ENCODE measurements at places on chromosomes 16 and 17.

- DNase-seq, result no peak
Observed at GRCh38 chr16:66378741-66379570, 12.5 kb downstream of the CDH5 start.

DNA sequence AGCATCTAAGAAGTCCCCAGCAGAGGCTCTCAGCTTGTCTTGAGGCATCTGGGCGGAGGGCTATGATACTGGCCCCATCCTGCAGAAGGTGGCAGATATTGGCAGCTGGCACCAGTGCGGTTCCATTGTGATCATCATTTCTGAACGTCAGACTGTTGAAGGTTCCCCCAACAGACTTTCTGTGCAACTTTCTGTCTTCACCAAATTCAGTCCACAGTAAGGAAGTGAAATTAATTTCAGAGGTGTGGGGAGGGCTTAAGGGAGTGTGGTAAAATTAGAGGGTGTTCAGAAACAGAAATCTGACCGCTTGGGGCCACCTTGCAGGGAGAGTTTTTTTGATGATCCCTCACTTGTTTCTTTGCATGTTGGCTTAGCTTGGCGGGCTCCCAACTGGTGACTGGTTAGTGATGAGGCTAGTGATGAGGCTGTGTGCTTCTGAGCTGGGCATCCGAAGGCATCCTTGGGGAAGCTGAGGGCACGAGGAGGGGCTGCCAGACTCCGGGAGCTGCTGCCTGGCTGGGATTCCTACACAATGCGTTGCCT, at the start of gene CIITA:
TSS of gene CIITA (plus strand) at position 404 of the 543 bp plus-strand sequence. CDS start at position 533, 129 bp downstream.
- DNase-seq, result no peak

GRCh38 chr16:10088380-10088793, 93.8 kb downstream of the GRIN2A start:
- no peak for DNase-seq

DNA sequence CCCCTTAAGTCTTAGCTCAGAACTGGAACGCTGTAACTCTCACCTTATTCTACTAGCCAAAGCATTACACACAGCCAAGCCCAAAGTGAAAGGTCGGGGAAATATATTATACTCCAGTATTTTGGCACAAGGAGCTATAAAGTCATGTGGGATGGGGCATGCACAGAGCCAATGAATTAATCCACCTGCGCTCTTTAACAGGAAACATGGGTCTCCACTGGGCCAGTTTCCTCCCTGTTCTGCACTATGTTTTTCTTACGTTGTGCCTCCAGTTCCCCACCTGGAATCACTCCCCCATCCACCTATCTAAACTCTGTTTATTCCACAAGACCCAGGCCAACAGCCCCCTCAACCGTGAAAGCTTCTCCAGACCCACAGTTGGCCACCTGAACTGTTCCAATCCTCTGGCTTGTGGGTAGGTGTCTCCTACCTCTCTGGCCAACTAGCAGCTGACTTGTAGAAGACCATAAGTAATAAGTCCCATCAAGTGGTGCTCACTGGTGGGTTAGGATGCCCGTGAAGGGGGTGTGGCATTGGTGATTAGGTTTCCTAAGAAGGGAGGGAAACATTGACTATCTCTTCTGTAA, 286.9 kb downstream of the NPIPA8 start:
- no peak for DNase-seq

GRCh38 chr17:681738-682529, 32.7 kb downstream of the VPS53 start:
- no peak for DNase-seq

- no peak for DNase-seq
Observed at GRCh38 chr17:77146246-77146632, 5.5 kb downstream of the SEC14L1 start.

DNA sequence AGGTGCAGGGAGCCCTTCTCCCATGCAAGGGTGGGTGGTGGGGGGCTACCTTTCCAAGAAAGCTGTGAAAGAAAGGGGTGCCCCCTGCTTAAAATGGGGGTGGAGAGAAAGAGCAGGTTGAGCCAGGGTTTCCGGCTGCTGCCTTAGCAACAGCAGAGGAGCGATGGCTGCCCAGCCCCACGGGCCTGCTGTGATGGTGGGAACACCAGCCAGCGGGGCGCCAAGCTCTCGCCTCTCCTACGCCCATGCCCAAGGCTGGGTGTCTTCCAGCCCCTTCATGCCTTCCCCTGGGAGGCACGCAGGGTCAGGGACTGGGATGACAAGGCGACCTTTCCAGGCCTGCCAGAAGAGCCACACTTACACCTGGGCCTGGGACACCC, 3.0 kb downstream of the FMNL1 start:
- no peak for DNase-seq

DNA sequence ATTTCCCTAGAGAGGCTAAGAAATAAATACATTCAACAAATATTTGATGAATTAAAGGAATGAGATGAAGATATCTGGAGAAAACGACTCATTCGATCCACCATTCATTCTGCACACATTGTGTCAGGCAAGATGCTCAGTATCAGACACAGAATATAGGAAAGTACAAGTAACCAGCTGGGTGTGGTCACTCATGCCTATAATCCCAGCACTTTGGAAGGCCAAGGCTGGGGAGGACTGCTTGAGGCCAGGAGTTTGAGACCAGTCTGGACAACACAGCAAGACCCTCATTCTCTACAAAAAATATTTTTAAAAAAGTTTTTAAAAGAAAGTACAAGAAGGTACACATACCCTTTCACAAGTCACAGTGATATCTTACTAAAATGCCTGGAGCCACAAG, 42.3 kb downstream of the CRLF3 start:
- DNase-seq, result no peak

GRCh38 chr17:41153856-41154255, 4.2 kb upstream of the KRTAP4-5 start:
- no peak for DNase-seq

DNA sequence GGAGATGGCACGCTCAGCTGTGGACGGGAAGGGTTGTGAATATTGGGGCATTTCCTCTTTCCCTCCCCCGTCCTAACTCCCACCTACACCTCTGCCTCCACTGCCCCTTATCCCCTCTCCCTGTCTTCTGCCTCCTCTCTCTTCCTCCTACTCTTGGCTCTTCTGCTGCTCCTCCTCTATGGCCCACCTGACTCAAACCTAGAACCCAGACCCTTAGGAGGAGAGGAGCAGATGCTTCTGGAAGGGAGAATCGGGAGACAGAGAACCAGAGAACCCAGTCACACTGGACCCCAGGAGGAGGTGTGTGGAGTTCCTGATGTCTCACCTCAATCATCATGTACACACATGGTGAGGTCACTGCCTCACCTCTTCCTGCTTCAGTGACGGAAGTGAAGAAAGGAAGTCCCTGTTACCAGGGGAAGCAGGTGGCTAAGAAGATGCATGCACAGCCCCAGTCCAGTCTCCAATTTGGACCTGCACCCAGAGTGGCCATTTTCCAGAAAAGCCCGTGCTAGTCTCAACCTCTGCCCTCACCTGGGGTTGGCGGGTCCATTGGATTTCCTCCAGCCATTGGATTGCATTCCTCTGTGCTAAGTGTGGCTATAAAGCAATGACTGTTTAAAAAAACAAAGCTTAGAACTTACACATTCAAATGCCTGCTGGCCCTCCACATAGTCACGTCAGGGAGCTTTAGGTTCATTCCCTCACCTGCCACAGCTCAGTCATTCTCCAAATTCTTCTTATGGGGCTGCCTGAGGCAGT, 4.0 kb downstream of the RNF222 start:
- DNase-seq, result no peak

DNA sequence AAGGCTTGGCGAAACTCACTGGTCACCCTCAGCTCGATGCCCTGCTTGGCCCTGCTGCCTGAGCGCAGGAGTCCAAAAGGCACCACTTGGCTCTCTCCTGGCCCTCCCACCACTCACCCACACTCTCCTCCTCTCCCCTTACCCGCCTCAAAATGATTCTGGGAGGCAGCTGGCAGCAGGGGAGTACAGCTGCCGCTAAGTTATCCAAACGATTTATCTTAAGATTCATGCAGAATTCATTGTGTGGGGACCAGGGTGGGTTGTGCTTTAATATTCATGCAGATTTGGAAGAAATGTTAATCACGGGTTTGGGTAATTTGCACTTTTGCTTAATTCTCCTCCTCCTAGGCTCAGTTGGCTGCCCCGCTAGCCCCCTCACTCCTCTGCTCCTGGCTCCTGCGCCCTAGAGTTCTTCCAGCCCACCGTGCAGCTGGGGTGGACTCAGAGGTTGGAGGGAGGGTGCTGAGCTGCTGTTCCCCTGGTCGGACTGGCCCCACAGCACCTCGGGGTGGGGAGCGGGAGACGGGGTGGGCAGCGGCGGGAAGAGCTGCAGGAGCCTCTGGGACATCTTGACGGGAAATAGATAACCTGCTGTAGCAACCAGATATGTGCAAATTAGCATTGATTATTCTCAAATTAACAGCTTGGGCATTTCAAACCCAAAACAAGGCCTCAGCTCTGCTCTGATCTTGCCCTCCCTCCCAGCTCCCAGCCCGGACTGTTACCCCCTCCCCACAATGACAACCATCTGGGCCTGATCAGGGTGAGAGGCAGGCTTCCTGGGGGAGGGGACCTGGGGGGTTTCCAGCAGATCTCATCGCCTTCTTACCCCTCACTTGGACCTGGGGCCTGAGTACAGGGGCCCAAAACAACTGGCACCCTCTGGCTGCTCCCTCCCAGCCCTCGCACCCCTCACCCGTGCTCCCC, 122.6 kb upstream of the RPL38 start:
- no peak for DNase-seq

- DNase-seq, result no peak
Observed at GRCh38 chr17:32865141-32865540, 11.8 kb downstream of the MYO1D start.

DNA sequence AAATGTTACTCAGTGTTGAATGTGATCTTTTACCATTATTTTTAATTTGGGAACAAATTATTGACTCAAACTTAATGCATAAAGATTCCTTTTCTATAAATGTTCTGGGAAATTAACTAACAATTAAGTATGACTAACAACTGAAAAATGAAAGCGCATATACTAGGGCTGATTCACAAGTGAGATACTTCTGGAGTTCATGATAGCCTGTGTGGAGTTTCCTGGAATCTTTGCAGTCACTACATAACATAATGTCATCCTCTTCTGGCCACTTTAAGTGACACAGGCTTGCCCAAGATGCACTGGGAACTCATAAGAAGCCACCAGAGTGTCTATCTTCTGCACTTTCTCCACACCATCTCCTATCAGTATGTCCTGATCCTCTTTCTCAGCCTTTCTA, 450.3 kb upstream of the CDH11 start:
- no peak for DNase-seq

DNA sequence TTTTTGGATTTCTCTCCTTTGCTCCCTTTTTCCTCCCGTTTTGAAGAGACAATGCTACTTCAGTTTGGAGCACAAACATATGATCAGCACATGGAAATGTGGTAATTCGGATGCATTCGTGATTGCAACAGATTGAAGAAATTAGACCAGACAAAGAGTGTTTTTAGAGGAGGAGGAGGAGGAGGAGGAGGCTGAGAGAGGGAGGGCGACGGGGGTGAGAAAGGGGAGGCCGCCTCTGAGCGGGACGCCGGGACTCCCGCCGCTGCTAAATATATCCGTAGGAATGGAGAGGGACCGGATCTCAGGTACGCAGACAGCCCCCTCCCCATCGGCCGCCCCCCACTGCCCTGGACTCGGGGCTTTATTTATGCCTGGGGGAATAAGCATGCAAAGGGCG, 179.3 kb downstream of the SEC14L1 start:
- no peak for DNase-seq

GRCh38 chr17:20267459-20267842, 199.9 kb downstream of the LGALS9B start:
- no peak for DNase-seq

- DNase-seq, result no peak
Observed at GRCh38 chr16:81220349-81220748, 18.1 kb upstream of the BCO1 start.

DNA sequence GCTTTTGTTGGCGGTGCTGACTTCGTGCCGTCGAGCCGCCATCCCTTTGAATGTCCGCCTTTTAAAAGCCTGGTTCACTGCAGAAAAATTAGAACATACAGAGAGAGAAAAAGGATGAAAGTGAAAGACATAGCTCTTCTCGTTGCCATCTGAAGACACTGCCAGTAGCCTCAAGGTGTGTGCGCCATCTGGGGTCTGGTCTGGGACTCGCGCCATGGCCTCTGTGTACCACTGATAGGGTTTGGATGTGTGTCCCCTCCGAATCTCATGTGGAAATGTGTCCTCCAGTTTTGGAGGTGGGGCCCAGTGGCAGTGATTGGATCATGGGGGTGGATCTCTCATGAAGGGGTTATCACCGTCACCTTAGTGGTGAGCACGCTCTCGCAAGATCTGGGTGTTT, 15.5 kb downstream of the GSE1 start:
- DNase-seq, result no peak

DNA sequence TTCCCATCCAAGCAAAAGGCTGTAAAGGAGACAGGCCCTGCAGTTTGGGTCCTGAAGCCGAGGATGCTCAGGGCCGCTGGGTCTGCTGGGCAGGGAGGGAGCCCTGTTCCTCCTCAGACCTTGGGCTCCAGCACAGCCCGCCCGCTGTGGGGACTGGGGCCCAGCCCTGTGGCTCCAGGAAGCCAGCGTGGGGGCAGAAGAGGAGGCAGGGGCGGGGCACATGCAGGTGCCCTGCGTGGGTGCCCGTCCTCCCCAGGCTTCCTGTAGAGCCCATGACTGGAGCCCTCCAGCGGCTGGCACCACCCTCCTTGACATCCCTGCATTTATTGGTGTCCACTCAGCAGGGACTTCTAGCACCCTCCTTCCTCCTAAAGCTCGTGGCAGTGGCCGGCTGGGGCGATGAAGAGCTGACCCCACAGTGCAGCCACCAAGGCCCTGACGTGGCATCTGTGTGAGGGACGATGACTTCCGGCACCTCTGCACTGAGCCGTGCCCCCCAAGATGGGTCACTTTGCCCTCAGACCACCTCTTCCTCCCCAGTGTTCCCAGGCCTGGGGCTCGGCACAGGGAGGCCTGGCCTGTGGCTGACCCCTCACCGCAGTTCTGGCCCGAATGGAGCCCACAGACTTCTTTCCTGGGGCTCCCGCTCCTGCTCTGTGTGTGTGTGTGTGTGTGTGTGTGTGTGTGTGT, 9.9 kb downstream of the PRSS27 start:
- no peak for DNase-seq

DNA sequence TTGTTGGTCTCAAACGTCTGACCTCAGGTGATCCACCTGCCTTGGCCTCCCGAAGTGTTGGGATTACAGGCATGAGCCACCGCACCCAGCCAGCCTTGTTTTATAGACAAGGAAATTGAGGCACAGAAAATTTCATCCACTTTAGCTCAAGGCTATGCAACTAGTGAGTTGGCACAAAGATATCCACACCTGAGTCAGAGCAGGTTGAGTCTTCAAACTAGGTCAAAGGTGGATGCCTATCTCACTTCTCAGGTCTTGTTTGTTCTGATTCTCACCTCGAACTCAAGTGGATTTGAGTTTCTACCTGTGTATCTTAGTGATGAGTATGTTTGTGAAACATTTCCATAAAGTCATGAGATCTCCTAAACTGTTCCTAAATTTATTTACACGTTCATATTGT, 35.6 kb upstream of the GAS7 start:
- no peak for DNase-seq

- DNase-seq, result no peak
Observed at GRCh38 chr16:7372095-7372494, 39.5 kb downstream of the RBFOX1 start.

- no peak for DNase-seq
Observed at GRCh38 chr17:75688209-75688825, 21.2 kb downstream of the SAP30BP start.

Data from neural crest cell (in vitro differentiated cells).